ENCODE measurements at places on chromosomes 3 and 15. TPM values are rescaled to one million over a fixed set of nuclear protein-coding genes. Genes with fewer than 3 reads are reported as not detected.

Gene SLC22A13
- 1.6 TPM for polyA plus RNA-seq

DNA sequence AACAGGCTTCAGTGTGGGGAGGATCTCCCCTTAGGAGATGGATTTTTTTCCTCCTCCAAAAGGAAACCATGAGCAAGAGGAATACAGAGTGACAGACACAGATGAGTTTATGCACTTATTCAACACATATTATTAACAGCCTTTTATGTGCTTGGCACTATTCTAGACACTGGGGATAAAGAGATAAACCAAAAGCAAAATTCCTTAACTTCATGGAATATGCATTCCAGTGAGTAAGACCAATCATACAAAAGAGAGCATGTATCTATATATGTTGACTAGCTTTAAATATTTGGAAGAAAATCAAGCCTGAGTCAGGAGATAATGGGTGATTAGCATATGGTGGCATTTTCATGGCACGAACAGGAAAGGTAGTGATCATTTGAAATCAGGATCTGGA, 284.4 kb upstream of the RASGRP1 start:
- DNase-seq, result no peak

Gene MTMR10
- 59.5 TPM for polyA plus RNA-seq

Gene KAT2B
- polyA plus RNA-seq, result 21.4 TPM

Gene ITIH4
- polyA plus RNA-seq, result 5.2 TPM

Gene SLC24A1
- polyA plus RNA-seq, result 22.3 TPM

DNA sequence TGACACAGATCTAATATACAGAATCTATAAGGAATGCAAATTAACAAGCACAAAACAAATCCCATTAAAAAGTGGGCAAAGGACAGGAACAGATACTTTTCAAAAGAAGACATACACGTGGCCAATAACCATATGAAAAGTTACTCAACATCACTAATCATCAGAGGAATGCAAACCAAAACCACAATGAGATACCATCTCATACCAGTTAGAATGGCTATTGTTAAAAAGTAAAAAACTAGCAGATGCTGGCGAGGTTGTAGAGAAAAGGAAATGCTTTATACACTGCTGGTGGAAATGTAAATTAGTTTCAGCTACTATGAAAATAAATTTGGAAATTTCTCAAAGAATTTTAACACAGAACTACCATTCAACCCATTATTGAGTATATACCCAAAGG, 50.7 kb downstream of the ADAMTS17 start:
- DNase-seq, result no peak

GRCh38 chr3:197454014-197454413, 101.8 kb downstream of the BDH1 start:
- no peak for DNase-seq

GRCh38 chr3:134374105-134374790, at the start of gene AMOTL2:
AMOTL2 (minus strand) TSS chr3:134374447; CDS start chr3:134371433, 3,014 bp downstream.
- peak; percentile 95 for DNase-seq

DNA sequence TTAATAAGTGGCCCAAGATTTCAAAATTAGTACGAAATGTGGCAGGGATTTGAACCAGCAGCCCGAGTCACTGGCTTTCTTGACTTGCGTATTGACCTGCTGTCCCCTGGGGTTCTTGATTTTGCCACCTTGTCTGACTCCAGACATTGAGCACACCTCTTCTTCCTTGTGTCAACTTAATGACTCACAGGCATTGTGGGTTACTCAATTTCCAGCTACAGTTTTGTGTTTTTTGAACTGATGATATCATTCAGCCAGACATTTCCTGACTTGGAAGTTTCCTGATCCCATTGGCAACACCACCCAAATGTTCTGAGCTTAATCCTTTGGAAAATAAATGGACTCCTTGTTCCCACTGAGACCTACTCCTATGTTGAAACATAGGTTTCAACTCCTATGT, 64.2 kb downstream of the MOBP start:
- no peak for DNase-seq

Gene RASL12
- polyA plus RNA-seq, result 5.9 TPM

Gene GOLGA6A
- polyA plus RNA-seq, result 0.09 TPM

GRCh38 chr15:90564051-90564450, 34.3 kb downstream of the CRTC3 start:
- no peak for DNase-seq

- DNase-seq, result no peak
These were observed 32.0 kb upstream of the PPP4R2 start for GRCh38 chr3:72964633-72965032.

GRCh38 chr15:85941186-85941855, 138.3 kb upstream of the AGBL1 start:
- DNase-seq, result no peak

DNA sequence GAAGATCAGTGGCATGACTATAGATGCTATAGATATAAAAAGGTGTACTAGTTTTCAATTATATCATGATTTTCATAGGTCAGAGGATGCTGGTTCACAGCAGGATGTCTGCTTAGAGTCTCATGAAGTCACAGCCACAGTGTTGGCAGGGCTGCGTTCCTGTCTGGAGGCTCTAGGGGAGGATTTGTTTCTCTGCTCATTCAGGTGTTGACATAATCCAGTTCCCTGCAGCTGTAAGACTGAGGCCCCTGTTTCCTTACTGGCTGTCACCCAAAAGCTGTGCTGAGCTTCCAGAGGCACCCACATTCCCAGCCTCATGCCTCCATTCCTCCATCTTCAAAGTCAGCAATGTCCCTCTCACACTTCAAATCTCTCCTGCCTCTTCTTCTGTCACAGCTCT, 170.7 kb downstream of the OCA2 start:
- DNase-seq, result no peak

GRCh38 chr15:85133709-85134108, 152.1 kb downstream of the PDE8A start:
- no peak for DNase-seq

GRCh38 chr15:25410649-25411048, 28.2 kb downstream of the UBE3A start:
- no peak for DNase-seq

- no peak for DNase-seq
These were observed 224.1 kb downstream of the TPRG1 start for GRCh38 chr3:189395825-189396224.

DNA sequence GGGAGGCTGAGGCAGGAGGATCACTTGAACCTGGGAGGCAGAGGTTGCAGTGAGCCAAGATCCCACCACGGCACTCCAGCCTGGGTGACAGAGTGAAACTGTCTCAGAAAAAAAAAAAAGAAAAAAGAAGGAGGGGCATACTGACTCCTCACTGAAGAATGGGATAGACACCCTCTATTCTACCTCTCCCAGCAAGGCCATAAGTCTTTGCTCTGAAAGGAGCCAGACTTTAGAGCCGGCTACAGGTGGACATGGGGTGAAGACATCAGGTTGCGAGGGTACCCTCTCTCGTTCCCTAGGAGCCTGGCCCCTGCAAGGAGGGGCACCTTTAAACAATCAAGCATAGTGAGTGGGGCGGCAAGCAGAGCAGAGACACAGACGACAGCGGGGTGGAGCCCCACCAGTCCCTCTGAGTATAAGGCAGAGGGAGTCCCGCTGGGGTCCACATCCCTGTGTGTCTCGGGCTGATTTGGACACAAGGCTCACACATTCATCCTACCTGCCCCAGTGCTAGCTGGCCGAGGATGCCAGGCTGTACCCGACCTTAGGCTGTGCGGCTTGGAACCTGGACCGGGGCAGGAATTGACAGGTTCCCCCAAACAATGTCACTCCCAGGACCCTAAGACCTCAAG, 1.1 kb downstream of the GRAMD2A start:
- DNase-seq, result no peak

DNA sequence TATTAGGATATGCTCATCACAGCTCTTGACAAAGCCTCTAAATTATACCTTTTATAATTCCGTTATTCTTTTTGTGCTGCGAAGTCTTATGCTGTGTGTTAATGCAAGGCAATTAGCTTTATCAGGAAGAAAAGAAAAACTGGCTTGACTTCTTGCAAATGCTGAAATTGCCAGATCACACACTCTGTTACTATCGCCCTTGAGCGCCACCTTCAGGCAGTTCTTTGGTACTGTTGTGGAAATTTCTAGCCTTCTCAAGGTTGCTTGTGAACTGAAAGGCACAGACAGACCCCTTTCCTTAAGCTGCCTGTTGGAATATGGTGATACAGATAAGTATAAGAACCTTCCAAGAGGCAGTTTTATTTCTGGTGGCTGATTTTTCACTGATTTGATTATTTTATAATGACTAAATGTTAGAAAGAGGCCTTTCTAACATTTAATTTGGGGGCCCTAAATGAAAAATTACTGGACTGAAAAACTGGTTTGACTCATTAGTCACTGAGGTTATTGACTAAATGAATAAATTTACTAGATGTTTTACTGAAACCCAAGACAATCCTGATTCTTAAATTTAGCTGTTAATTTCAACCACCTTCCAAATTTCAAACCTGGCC, 126.2 kb upstream of the RASGRP1 start:
- peak; percentile 72 for DNase-seq

Gene TPRG1
- 0.69 TPM for polyA plus RNA-seq

- no peak for DNase-seq
These were observed 39.5 kb upstream of the SCAANT1 start for GRCh38 chr3:63951492-63952247.

DNA sequence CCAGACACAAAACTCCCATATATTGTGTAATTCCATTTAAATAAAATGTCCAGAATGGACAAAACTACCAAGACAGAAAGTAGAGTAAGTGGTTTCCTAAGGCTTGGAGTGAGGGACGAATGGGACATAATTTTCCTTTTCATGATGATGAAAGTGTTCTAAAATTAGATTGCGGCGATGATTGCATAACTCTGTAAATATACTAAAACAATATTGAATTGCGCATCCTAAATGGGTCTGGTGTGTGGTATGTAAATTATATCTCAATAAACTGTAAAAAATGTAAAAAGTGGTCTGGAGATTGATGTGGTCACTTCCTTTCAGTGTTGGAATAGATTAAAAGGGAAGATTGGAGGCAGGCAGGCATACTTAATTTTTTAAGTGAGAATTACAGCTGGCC, 105.9 kb upstream of the KCNAB1 start:
- no peak for DNase-seq

GRCh38 chr3:20104167-20104661, 64.0 kb downstream of the KAT2B start:
- DNase-seq, result no peak

DNA sequence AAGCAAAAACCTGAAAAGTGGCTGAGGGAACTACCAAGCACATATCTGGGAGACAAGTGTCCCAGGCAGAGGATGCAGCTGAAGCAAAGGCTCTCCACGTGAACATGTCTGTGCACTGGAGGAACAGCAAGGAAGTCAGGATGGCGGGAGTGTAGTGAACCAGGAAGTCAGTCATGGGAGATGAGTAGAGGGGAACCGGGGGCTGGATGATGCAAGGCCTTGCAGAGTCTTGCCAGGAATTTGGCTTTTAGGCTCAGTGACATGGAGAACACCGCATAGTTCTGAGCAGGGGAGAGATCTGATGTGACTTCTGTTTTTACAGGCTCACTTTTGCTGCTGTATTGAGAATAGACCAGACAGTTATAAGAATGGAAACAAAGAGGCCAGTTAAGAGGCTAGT, 19.0 kb downstream of the C2CD4A start:
- DNase-seq, result no peak

DNA sequence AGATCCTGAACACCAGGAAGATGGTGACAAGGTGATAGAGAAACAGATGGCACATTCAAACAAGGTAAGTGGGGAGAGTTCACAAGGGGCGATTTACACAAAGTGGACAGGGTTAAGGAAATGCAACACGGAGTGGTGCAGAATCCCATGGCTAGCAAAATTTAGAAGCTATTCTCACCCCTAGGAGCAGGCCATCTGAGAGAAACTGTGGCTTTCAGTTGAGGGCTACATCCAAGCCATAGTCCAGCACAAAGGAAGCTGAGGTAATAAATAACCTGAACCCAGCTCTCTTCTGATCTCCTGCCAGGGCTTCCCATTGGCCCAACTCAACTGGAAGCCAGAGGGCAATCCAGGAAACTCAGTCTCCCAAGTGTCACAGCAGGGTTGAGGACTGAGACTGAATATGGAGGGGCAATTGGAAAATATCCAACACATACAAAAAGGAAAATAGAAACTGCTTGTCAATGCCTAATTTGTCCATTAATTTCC, 1.2 kb upstream of the ZNF445 start:
- no peak for DNase-seq

- no peak for DNase-seq
These were observed 5.6 kb downstream of the TIGIT start for GRCh38 chr3:114299421-114299820.

- no peak for DNase-seq
These were observed 30.3 kb upstream of the C15orf39 start for GRCh38 chr15:75171408-75171807.

All from right renal pelvis (tissue), 4 donors.